CD8-positive, alpha-beta memory T cell (primary cell): ENCODE measurements at places on chromosomes 13 and 19. TPM values are rescaled to one million over a fixed set of nuclear protein-coding genes. Genes with fewer than 3 reads are reported as not detected.
A peak's percentile ranks its signal among the peaks of the same experiment; 100 is the strongest.

DNA sequence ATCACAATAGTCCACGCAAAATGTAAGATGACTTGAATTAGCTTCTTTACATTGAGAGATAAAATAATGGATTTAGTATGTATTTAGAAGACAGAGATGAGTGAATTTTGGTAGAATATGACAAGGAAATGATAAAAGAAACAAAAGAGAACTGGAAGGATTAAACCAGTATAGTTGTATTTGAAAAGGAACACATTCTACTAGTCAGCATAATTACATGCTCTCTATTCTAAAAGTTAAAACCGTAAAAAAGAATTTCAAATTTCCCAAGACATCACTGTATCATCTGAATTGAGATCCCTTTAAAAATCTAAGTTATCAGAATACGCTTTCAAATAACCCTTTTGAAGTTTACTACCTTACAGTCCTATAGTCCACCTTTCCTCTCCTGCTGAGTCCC is 1156.7 kb upstream of the PCDH9 start:
- no peaks in the 10 kb centered on the region for H3K4me1 ChIP-seq
- H3K27ac ChIP-seq: no peak overlapping the region
- no peak overlapping the region for H3K4me3 ChIP-seq
- no peak for DNase-seq
- no peaks in the 10 kb centered on the region for H3K36me3 ChIP-seq

IRGC gene
- not detected for total RNA-seq

DNA sequence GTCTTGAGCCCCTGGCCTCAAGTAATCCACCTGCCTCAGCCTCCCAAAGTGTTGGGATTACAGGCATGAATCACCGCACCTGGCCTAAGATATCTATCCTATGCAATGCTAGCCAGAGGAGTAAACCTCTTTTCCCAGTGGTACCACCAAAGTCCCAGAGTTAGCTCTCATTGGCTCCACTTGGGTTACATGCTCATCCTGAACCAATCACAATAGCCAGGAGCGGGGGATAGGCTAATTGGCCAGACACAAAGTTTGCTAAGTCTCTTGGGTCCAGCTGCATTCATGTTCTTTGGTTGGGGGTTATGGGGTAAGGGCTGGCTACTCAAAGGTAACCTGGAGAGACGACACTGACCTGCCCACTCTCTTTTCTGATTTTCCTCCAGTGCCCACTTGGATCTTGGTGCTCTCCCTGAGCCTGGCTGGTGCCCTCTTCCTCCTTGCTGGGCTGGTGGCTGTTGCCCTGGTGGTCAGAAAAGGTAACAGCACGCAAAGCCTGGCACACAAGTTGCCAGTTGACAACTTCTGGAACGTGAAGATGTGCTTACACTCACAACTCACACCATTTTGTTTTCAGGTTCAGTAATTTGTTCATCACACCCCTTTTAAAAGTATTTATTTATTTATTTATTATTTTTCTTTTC is 7.8 kb downstream of the C19orf38 start:
- H3K36me3 ChIP-seq: no peaks in the 10 kb centered on the region
- no peak overlapping the region for H3K4me3 ChIP-seq
- H3K27me3 ChIP-seq: no peaks in the 10 kb centered on the region
- DNase-seq: no peak

DNA sequence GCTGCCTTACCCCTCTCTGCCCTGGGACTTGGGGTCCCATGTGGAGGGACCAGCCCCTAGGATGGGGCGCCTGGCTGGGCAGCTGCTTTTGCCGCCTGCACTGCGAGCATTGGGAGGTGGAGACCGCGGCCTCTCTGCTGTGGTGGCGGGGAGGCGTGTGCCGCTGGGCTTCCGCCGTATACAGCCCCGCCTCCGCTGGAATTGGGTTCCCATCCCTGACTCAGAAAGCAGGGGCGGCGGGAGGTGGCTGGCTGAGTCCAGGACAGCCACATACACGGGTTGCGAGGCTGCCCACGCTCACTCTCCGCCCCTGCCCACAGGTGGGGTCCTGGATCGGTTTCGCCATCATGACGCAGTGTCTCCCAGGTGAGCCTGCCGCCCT is 6.6 kb downstream of the NDUFB7 start:
- H3K27ac ChIP-seq: no peak overlapping the region
- no peaks in the 10 kb centered on the region for H3K27me3 ChIP-seq
- DNase-seq: no peak
- H3K4me3 ChIP-seq: no peak overlapping the region

SOX1 gene
- total RNA-seq: not detected

DNA sequence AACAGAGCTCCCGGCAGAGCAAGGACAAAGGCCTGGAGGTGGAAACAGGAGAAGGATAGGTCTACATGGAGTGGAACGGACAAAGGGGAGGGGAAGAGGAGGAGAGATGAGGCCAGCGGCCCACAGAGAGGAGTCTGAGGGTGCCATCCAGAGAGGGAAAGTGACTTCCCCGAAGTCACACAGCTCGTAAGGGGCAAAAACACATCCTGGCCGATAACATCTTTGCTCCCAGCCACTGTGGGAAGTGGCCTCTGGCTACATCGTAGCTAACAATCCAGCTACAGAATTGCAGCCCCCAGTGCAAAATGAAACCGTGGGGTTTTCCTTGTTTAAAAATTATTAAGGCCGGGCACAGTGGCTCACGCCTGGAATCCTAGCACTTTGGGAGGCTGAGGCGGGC is 11.5 kb downstream of the PTPRS start:
- no peaks in the 10 kb centered on the region for H3K4me1 ChIP-seq
- no peak overlapping the region for H3K27ac ChIP-seq
- H3K4me3 ChIP-seq: no peak overlapping the region
- no peak for DNase-seq

TMEM59L gene
- total RNA-seq: not detected

IRF2BP1 gene
- 17.9 TPM for total RNA-seq

GRCh38 chr19:41031916-41032315 is 40.8 kb downstream of the CYP2B6 start:
- H3K4me1 ChIP-seq: no peaks in the 10 kb centered on the region
- no peaks in the 10 kb centered on the region for H3K36me3 ChIP-seq
- no peaks in the 10 kb centered on the region for H3K27me3 ChIP-seq
- H3K4me3 ChIP-seq: no peak overlapping the region

PEAK3 gene
- total RNA-seq: not detected

C1QTNF9B gene
- total RNA-seq: not detected

- H3K27ac ChIP-seq: no peak overlapping the region
- no peaks in the 10 kb centered on the region for H3K36me3 ChIP-seq
- peaks cover 23% of the 10 kb centered on the region for H3K27me3 ChIP-seq
- no peak for DNase-seq
- H3K4me3 ChIP-seq: no peak overlapping the region
- peaks cover 13% of the 10 kb centered on the region for H3K4me1 ChIP-seq
These were observed 3.8 kb downstream of the GJB2 start for GRCh38 chr13:20188667-20189553.

HMG20B gene
- total RNA-seq: 50.6 TPM

GRCh38 chr13:74530011-74530410 is 395.8 kb upstream of the KLF12 start:
- H3K36me3 ChIP-seq: no peaks in the 10 kb centered on the region
- H3K4me1 ChIP-seq: no peaks in the 10 kb centered on the region
- no peaks in the 10 kb centered on the region for H3K27me3 ChIP-seq
- no peak overlapping the region for H3K4me3 ChIP-seq
- DNase-seq: no peak
- no peak overlapping the region for H3K27ac ChIP-seq

ATP4B gene
- total RNA-seq: not detected

DNA sequence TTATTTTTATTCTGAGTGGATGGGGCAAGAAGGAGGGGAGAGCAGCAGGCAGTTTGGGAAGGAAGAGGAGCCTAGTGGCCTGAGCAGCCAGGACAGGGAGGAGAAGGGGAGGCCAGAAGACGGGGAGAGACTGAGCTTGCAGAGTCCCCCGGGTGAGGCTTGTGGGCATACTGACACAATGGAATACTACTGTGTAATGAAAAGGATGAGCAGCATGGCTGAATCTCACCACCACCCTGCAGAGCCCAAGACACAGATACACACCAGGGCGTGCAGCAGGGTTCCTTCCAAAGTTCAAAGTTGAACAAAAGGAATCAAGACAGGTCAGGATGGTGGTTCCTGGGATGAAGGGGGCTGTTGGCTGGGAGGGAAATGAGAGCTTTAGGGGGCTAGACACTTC is 8.1 kb upstream of the SMG9 start:
- no peaks in the 10 kb centered on the region for H3K36me3 ChIP-seq
- no peak for DNase-seq
- no peak overlapping the region for H3K4me3 ChIP-seq
- H3K27ac ChIP-seq: no peak overlapping the region
- peaks cover 34% of the 10 kb centered on the region for H3K4me1 ChIP-seq
- H3K27me3 ChIP-seq: no peaks in the 10 kb centered on the region

DNA sequence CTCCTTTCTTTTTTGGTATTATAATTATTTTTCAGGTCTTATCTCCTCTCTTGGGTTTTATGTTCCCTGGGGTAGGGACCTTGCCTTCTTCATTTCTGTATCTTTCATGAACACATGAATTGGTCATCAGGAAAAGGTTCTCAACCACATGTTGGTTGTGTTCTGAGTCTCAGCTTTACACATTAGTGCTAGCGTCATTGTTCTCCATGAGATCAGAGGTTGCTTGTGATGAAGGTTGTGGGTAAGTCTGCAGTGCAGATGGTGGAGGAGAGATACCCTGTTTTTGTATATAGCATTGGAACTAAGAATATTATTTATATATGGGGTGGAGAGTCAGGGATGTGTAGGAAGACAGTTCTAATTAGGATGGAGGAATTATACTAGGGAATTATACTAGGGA is 24.5 kb upstream of the CEACAM8 start:
- no peak overlapping the region for H3K4me3 ChIP-seq
- H3K4me1 ChIP-seq: no peaks in the 10 kb centered on the region
- no peak overlapping the region for H3K27ac ChIP-seq
- no peaks in the 10 kb centered on the region for H3K36me3 ChIP-seq

DNA sequence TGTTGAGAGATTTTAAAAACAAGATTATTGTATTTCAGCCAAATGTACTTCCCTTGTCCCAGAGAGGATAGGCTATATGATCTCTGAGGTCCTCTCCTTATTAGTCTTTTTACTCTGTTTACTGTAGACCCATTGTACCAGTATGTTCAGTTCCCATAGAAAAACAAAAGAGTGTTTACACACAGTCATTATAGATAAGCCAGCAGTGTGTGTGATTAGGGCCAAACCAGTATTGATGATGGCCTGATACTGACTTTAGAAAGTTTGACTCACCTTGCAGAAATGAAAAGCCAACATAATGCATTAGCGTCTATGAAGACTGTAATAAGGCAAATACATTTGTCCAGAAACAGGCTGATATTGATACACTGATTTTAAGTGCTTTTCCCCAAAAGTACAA is 6.2 kb downstream of the MTUS2 start:
- H3K36me3 ChIP-seq: no peaks in the 10 kb centered on the region
- H3K4me1 ChIP-seq: no peaks in the 10 kb centered on the region
- H3K27ac ChIP-seq: no peak overlapping the region
- H3K27me3 ChIP-seq: no peaks in the 10 kb centered on the region
- DNase-seq: no peak

DNA sequence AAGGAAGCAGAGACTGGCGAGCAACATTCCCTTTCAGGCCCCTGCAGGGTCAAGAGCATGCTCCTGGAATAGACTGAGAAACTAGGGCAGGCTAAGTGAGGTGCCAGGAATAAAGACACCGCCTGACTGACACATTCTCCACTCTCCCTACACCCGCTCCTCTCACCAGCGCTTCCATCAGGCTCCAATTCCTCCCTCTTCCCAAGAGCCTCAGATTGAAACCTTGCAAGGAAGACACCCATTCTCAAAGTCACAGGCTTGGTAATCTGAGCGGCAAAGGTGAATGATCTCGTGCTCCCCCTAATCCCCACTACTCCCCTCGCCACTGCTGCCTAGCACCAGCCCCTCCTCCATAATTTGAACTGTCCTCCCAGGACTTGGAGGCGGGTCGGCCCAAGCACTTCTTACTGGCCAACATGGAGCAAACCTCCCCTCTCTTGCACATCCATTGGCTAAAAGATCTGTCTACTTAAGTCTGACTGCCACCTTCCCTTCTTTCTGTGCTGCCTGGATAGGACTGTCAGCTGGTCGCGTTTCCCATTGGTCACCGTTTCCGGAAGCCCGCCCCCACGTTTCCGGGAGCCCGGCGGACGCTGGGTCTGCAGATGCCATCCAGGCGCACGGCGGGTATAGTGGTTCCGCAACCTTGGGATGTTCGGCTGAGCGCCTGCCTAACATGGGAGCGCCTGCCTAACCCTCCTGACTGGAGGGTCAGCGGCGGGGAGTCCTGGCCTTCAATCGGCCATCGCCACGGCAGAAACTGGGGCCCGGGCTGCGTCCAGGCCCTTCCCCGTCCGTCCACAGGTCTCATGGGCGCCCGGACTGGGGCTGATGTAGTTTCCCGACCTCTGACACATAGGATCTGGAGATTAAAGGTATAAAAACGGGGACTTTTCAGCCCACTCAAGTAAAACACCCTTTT is 33.6 kb downstream of the ZNF383 start:
- H3K27me3 ChIP-seq: no peaks in the 10 kb centered on the region
- no peak overlapping the region for H3K27ac ChIP-seq
- peak overlapping the region; percentile 29 for H3K4me3 ChIP-seq
- H3K36me3 ChIP-seq: no peaks in the 10 kb centered on the region
- H3K4me1 ChIP-seq: no peaks in the 10 kb centered on the region
- DNase-seq: peak; percentile 51

DNA sequence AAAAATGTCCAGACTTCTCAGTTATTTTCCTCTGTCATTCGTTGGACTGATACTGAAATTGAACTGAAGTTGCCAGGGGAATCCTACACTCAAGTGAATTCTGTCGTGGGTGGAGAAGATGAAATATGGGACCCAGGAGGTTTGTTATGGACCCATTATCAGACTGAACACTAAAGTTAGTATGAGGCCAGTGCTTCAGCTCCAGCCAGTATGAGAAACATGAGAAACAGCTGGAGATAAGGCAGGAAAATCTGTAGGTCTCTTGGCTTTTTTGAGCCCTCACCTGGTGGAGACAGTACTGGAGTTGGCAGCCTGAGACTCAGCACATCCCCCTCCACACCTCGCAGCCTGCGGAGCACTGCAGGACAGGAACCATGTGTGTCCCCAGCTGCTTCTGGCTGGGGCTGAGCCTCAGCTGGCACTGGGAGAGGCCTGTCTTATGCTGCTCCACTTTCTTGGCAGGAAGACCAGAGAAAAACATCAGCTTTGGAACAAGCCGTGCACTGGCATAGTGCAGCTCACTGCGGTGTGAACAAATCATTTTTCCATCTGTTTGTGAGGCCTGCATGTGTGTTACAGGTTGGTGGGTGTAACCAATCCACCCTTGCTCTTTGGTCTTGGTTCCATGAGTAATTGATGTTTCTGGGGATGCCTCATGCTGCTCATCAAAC is 641.0 kb downstream of the FGF9 start:
- no peaks in the 10 kb centered on the region for H3K4me1 ChIP-seq
- H3K4me3 ChIP-seq: no peak overlapping the region

- no peaks in the 10 kb centered on the region for H3K36me3 ChIP-seq
- no peak for DNase-seq
- H3K27me3 ChIP-seq: no peaks in the 10 kb centered on the region
- H3K4me3 ChIP-seq: no peak overlapping the region
- H3K4me1 ChIP-seq: no peaks in the 10 kb centered on the region
These were observed 74.4 kb downstream of the LHFPL6 start for GRCh38 chr13:39528661-39528980.

S1PR4 gene
- 68.9 TPM for total RNA-seq

ANGPTL8 gene
- total RNA-seq: not detected

GRCh38 chr19:294341-294945 is 3.2 kb upstream of the PLPP2 start:
- H3K36me3 ChIP-seq: no peaks in the 10 kb centered on the region
- peaks cover 9% of the 10 kb centered on the region for H3K4me1 ChIP-seq
- H3K27me3 ChIP-seq: peaks cover 13% of the 10 kb centered on the region
- H3K27ac ChIP-seq: no peak overlapping the region
- no peak overlapping the region for H3K4me3 ChIP-seq

FCHO1 gene
- 37.7 TPM for total RNA-seq
